ENCODE measurements at places on chromosomes 4 and X.
A peak's percentile ranks its signal among the peaks of the same experiment; 100 is the strongest.

DNA sequence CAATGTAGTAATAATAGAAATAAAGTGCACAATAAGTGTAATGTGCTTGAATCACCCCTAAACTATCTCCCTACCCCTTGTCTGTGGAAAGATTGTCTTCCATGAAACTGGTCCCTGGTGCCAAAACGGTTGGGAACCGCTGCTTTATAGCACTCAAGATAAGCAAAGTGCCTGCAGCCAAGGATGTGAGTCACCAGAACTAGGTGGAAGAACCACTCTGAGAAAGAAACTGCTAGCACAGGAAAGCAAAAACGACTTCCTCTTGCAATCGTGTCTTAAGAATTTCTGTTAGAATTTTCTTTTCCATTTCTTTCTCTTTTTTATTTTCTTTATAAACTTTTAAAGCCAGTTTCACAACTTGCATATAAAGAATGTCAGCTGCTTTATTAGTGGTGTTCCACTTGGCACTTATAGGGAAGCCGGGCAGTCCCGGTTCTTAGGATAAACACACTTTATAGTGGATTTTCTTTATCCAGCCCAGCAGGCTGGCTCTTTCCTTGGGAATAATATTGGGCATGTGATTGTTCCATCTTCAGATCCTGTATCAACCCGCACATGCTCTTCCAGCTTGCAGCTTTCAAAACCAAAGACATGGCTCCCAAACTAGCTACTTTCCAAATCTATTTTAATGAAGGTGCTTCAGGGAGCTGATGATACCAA is 32.3 kb upstream of the CXCL8 start:
- peak; percentile 63 for DNase-seq

- DNase-seq = no peak
These were observed 3.4 kb downstream of the KIT start for GRCh38 chr4:54661169-54661568.

GRCh38 chr4:129261584-129261983 is 165.6 kb downstream of the C4orf33 start:
- no peak for DNase-seq

DNA sequence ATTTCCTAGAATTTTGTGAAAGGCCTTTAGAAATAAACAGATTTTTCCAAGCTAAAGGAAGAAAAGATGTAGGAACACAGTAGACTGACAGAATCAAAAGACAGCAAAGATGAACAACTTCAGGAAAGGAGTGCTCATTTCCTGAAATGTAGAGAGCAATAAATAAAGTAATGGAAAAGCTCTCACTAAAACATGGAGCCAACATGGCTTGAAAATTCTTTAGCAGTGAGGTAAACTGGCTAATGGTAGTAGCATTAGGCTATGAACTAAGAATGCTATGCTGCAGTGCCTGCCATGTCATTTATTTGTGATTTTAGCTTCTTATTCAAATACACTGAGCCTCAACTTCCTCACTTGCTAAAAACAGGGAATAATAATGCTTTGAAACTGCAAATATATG is 108.7 kb downstream of the IQCM start:
- no peak for DNase-seq

DNA sequence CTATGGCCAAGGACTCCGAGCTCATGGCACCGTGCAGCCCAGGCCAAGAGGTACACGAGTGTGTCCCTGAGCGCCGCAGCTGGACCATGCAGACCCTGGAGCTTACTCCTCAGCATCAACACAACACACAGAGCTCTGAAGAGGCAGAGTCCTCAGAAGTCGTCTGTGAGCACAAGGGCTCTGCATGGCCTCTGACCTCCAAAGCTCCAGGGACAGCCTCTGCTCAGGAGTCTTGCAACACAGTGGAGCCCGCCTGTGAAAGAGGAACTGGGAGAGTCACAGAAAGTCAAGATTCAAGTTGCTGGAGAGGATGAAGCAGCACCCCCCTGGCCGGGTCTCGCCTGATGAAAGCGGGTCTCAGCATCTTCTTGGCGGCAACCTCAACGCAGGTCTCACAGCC is 2.9 kb downstream of the LRPAP1 start:
- DNase-seq = no peak

DNA sequence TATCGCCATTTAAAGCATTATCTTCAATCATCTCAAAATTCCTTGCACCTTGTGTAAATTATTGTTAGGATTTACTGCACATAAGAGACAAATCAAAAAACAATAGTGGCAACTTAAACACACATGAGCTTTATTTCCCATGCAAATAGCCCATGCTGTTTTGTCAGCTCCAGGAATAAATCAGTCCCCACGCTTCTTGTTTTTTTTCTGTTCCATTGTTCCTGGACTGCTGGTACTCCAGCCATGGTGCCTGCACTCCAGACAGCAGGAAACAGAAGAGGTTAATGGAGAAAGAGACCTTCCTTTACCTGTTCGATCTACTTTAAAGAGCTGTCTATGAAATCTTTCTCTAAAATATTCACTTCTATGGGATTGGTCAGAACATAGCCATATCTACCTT is 1515.7 kb upstream of the TENM3 start:
- no peak for DNase-seq

DNA sequence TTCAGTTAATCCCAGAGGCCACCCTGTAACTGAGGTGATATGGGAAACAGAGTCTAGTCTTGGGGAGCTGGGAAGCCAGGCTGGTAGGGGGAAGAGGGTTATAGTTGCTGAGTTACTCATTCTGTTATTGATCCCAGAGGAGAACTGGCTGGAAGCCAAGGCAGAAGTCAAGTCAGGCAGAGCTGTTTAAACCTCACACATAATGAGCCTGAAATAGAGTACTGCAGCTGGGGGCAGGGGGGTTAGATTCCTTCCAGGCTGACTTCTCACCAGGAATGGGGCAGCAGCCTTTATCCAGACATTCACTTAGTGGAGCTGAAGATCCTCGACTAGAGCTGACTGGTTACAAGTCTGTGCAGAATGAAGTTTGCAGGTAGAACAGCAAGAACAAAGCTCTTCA is 144.9 kb downstream of the C4orf33 start:
- no peak for DNase-seq

- no peak for DNase-seq
These were observed 50.2 kb downstream of the ZNF827 start for GRCh38 chr4:145888393-145888792.

Measured in RKO (cell line).